NCI-H1436 (cell line): ENCODE measurements at places on chromosomes 1 and 21.

DNA sequence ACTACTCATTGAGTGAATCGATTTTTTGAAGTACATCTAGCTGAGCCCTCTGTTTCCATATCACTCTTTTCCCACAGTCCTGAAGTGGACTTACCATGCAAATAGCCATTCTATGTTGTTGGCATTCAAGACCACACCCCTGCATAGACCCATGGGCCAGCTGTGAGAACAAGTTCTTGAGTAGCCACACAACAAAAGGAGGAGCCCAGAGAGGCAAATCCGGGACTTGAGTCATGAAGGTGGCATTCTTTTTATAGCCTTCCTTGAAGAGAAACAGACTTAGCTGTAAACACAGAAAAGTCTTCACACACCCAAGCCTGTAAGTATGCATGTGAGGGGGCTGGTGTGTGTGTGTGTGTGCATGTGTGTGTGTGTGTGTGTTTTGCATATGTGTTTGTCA is 13.8 kb upstream of the SPRR5 start:
- DNase-seq, result no peak

- no peak for DNase-seq
These were observed 56.9 kb downstream of the KLHDC7A start for GRCh38 chr1:18537386-18538306.

GRCh38 chr1:62494137-62494536 is 57.3 kb downstream of the USP1 start:
- DNase-seq, result no peak

- no peak for DNase-seq
These were observed 87.1 kb downstream of the SLC5A9 start for GRCh38 chr1:48309564-48310082.

DNA sequence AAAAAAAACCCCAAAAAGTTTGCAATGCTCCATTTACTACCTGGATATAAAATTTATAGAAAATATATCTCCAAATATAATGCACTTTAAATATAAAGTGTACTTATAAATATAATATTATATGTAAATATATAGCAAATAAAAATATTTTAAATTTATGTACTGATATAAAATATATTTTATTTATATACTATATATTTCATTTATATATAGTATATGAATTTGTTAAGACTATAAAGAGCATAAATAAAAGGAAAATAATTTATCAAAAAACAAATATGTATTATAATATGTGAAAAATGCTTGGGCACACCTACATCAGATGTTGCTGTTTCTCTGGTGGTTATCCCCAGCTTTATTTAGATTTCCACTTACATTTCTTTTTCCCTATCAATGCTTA is 71.0 kb upstream of the ZBTB18 start:
- no peak for DNase-seq

DNA sequence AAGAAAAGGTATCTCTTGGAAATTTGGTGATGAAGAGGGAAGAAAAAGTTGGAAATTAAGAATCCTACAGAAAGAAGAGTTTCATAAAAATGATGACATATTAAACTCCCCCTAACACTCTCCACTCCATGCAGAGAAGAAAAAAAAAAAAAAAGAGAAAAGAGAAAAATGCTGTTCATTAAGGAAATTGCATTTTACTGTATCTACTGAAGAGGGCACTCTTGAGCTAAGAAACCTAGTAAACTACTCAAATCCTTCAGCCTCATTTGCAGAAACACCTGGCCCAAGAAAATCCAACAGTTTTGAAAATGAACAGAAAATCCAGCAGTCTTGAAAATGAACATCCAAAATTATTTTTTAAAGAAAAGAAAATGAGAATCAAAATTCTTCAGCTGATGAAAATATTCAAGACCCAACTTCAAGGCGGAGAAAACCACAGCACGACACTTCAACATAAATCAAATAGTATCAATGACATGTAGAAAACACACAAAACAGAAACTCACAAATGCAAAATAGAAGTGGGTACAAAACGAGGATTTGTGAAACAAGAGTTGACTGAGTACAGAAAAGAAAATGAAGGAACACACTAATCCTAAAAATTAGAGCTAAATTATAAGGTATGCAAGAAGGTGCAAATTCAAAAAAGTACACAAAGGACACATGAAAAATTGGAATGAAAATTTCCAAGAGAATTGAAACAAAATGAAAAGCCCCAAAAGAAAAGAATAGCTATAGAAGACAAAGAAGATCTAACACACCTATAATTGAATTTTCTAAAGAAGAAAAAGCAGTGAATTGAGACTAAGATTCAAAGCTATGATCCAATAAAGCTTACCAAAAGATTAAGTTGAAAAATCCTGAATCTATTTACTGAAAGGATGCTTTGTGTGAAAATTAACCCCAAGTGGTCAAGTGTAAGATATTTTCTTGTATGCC is 73.2 kb upstream of the DNAJC6 start:
- peak; percentile 56 for DNase-seq

DNA sequence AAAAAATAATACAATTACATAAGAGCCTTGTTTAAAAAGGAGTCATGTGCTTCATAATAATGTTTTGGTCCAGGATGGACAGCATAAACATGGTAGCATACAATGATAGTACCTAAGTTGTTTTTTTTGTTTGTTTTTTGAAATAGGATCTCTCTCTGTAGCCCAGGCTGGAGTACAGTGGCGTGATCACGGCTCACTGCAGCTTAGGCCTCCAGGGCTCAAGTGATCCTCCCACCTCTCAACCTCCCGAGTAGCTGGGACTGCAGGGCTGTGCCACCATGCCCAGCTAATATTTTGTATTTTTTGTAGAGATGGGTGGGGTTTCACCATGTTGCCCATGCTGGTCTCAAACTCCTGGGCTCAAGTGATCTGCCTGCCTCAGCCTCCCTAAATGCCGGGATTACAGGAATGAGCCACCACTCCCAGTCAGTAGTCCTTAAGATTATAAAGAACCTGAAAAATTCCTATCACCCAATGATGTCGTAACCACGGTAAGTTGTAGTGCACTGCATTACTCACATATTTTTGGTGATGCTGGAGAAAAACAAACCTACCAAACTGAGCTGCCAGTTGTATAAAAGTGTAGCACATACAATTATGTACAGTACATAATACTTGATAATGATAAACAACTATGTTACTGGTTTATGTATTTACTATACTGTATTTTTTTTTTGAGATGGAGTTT is 22.4 kb upstream of the RCOR3 start:
- DNase-seq, result no peak

DNA sequence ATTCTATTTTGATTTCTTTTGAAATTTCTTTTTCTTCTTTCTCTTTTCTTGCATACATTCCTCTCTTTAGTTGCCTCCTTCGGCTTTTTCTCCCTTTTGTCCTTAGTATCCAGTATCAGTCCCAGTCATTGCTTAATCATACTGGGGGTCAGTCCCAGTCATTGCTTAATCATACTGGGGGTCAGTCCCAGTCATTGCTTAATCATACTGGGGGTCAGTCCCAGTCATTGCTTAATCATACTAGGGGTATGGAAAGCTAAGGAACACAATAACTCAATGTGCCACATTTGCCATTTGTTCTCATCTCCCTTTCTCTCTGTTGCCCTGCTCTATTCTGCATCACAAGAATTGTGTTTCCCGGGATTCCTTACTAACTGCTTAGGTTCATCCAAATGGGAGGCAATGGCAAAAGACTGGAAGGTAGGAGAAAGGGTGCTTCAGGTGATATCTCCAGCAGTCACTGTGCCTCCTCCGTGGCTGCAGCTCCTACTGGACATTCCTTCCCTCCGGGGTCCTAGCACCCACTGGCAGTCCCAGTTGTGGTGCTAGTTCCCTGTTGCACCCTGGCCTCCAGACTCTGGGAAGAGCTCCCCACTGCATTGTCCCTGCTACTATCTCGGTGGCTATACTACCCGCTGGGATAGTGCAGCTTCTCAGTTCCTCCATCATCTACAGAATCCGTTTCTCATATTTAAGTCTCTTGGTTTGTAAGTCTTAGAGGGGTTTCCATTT is 32.6 kb upstream of the LAMC1 start:
- DNase-seq, result no peak

GRCh38 chr1:4690951-4691675 is 36.7 kb downstream of the AJAP1 start:
- no peak for DNase-seq

GRCh38 chr1:234610666-234611224 is 767 bp upstream of the IRF2BP2 start:
- peak; percentile 92 for DNase-seq

- DNase-seq, result no peak
These were observed 199.9 kb downstream of the PRDM2 start for GRCh38 chr1:13899856-13900255.

DNA sequence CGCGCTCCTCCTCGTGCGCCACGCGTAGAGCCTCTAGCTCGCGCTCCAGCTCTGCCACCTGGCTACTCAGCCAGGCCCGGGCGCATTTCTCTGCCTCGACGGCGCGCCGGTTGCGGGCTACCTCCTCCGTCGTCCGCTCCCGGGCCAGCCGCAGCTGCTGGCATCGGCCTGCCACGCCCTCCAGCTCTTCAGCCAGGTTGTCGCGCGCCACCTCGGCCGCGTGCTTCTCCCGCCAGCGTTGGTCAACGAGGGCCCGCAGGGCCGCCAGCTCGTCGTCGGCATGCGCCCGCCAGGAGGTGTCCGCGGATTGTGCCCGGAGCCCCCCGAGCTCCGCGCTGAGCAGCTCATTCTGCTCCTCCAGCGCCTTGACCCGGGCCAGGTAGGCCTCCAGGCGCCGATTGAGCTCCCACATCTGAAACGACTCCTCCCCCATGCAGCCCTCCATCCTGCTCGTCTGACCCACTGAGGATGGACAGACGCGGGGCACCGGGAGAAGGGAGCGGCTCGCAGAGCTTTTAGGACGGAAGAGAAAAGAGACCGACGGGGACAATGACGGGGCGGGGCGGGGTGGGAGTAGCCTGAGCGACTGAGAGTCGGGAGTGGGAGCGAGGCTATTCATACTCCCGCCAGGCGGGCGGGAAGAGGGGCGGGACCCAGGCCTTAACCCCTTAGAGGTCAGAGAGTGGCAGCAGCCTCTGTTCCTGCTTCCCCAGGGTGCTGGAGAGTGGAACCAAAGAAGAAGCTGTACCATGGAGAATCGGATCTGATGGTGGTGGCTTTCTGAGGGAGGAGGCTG is at the start of gene NES:
TSS of gene NES (minus strand) at position 588 of the 796 bp plus-strand sequence. CDS start at position 445, 143 bp downstream.
- peak; percentile 52 for DNase-seq

GRCh38 chr1:58816747-58817221 is 32.9 kb upstream of the JUN start:
- DNase-seq, result no peak

GRCh38 chr1:59218521-59219236 is 78.2 kb upstream of the FGGY start:
- no peak for DNase-seq

- peak; percentile 58 for DNase-seq
These were observed 55.9 kb downstream of the NENF start for GRCh38 chr1:212488436-212489283.

DNA sequence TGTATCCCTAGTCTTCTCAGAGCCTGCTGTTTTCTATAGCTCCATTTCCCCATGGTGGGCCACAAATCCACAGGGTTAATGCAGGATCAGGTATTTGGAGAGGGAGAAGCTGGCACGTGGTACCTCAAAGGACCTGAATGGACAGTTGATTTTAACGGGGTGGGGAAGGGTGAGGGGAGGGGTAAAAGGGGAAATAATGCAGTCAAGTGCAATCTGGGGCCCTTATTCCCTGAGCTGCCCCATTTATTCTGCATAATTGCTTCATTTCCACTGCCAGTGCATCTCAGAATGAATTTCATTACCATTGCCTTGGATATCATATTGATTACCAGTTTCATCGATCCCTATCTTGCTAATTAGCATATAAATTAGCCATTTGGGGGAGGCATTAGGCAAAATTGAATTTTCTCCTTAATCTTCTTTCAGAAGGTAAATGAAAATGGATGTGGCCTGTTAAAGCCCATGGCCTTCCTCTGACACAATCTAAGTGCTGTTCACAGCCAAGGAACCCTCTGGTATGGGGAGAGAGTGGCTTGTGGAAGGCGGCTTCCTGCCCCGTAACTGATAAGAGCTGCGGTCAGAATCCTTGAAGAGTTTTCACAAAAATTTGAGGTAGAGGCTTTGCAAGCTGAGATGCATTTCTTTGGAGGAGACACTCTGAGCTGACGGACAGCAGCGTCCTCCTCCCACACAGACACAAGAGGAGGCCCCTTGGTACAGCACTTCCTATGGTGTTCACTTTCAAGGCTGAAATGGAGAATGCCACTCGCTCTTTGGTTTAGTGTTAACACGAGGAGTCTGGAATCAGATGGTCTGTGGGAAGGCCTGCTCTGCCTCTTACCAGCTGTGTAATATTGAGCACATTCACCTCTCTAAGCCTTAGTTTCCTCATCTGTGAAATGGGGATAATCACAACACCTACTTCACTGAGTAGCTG is 34.4 kb downstream of the PHC2 start:
- no peak for DNase-seq

DNA sequence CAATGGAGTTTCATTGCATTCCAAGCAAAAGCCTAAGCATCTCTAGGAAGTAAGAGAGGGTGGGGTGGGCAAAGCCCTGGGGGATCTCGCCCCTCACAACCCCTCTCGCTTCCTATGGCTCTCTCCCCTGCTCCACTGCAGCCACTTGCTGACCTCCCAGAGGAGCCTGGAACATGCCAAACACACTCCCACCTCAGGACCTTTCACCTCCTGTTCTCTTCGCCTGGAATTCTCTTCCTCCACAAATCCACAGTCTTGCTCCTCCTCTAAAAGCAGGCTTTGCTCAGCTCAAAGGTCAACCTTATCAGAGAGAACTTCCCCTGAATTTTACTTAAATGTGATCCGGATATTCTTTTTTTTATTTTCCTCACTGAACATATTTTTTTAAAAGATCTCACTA is 20.9 kb upstream of the SRRM1 start:
- no peak for DNase-seq

- DNase-seq, result no peak
These were observed 21.3 kb downstream of the SOAT1 start for GRCh38 chr1:179314928-179315327.

- DNase-seq, result peak; percentile 41
These were observed 43.4 kb downstream of the IGSF5 start for GRCh38 chr21:39788383-39788782.

DNA sequence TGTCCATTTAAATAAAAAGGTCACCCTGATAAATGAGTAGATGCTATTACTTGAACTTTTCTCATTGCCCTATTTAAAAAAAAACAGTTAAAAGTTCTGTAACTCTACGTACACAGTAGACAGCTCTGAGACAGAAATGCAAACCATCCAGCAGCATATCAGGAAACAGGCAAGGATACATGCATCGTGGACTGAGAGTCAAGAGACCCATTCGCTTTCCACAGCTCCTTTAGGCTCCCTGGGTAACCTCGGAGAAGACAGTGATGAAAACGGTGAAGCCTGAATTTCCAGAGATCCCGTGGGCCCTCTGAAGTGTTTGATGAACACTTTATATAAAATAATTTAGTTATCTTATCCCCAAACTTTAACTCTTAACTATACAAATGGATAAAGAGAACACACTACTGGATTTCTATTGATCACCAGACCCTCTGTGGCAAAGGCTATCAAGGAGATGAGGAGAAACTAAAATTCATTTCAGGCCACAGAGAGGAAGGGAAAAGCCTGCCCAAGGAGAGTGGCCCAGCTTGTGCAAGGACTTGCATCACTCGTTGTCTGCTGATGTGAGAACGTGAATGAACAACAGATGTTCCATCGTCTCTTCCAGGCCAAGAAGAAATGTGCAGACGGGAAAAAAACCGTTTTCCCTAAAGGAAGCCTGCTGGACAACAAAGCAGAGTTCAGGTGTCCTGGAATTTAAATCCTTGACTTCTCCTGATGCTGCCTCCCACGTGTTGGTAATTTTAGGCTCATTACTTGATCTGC is 131.0 kb downstream of the TGFBR3 start:
- no peak for DNase-seq

GRCh38 chr1:200334661-200335256 is 75.1 kb downstream of the ZNF281 start:
- DNase-seq, result no peak

GRCh38 chr21:41670056-41670805 is 96.6 kb downstream of the RIPK4 start:
- no peak for DNase-seq

GRCh38 chr21:39036581-39036980 is 146.7 kb downstream of the PSMG1 start:
- DNase-seq, result no peak
